ENCODE measurements at places on chromosomes 4 and X.

DNA sequence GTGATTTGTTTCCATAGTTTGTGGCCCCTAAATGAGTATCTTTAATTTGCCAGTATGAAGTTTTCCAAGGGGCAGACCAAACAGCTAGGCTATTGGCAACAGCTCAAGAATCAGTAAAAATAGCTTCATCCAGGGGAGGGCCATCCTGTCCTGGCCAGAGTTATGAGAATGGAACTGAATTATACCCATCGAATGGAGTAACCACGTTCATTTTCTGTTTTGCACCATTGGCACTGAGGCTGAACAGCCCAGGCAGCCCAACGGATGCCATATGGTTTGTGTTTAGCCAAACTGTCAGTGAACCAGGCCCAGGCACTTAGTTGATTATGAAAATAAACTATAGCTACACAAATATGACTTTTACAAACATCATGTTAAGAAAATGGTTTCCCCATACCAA, 17.7 kb upstream of the ASB5 start:
- no peak for DNase-seq

GRCh38 chrX:105765691-105766090, 56.6 kb upstream of the NRK start:
- DNase-seq = no peak

DNA sequence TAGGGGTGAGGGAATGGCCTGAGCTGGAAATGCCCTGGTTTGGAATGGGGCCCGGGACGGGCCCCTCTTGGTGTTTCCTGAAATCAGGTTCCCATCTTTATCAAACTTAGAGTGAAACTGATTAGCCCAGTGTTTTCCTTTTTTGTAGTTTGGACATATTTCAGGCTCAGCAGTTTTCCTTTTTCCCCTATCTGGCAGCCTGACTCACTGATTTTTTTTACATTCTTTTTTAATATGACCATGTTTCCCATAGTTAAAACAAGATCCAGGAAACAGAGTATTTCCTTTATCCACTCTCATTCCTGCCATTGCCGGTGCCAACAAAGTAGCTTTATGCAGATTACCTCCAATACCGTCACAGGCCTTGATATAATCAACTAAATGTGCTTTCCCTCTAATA, 20.5 kb upstream of the C4orf17 start:
- DNase-seq = no peak

DNA sequence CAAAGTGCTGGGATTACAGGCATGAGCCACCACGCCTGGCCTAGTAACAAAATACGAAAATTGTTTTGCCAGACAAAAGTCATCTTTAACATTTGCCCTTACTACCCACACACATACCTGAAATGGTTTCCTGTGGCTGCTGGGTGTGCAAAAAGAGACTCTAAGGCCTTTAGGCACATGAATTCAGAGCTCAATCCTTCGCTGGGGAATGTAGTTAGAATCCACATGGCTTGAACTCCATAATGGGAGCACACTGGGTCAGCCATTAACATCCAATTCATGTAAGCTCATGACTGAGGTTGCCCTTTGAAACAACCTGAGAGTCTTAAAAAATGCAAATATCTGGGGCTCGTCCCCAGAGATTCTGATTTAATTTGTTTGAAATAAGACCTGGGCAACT, 87.8 kb downstream of the HPGD start:
- DNase-seq = no peak

DNA sequence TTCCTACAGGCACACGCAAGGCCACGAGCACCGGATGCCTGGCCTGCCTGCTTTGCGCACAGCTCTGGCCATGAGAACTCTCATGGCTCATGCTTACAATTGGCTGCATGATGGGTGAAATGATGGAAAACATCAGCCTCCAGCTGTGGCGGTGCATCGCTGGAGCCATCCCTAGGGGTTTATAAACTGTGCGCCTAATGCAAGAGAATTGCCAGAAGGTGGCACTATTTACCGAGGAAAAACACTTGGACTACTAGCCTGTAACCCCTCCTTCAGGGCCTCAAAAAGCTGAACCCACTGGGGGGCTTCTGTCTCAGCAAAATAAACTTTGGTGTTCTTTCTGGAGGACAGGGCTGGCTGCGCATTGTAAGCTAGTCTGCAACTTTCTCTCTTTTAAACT, 51.9 kb downstream of the PHKA2 start:
- DNase-seq = no peak

- peak; percentile 22 for DNase-seq
Observed at GRCh38 chrX:37825215-37825842, 22.0 kb downstream of the DYNLT3 start.

- DNase-seq = no peak
Observed at GRCh38 chrX:9835585-9836210, 49.5 kb downstream of the SHROOM2 start.

GRCh38 chr4:73713650-73714049, 26.7 kb upstream of the CXCL8 start:
- no peak for DNase-seq

- no peak for DNase-seq
Observed at GRCh38 chr4:139973015-139973414, 181.0 kb downstream of the MAML3 start.

- DNase-seq = no peak
Observed at GRCh38 chrX:88865634-88866033, 118.6 kb downstream of the CPXCR1 start.

GRCh38 chr4:111814961-111815360, 330.3 kb upstream of the FAM241A start:
- no peak for DNase-seq

DNA sequence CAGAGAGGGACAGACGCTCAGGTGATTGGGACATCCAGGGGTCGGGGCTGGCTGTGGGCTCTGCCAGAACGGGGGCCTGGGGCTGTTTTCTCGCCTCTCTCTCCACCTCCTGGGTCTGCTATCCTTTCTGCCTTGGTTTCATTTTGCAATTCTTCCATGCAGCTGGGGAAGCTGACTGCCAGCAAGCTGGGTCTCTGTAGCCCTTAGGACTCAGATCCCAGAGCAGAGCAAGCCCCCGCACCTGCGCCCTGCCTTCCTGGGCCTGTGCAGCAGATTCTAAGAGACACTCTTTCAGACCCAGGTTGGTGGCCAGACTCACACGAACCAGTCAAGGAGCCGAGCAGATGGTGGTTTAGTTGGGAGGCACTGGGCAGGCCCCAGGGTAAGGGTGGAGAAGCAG, 59.1 kb upstream of the GRPEL1 start:
- no peak for DNase-seq

- no peak for DNase-seq
Observed at GRCh38 chr4:117623326-117623725, 411.0 kb upstream of the NDST3 start.

DNA sequence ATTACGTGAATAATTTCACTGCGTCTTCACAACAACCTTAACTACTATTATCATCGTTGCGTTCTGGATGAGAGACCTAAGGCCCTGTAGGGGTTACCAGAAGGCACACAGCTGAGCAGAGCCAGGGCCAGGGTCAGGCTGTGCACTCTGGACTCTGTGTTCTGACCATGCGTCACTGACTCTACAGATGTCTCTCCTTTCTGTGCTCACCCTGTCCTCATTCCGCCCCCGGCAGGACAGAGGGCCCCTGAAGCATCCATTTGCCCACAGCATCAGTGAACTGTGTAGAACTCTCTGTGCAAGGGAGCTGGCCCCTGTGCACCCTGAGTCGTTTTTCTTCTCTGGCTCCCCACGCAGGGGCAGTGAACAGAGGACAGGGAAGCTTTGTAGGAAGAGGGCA, 21.3 kb downstream of the GPKOW start:
- no peak for DNase-seq

DNA sequence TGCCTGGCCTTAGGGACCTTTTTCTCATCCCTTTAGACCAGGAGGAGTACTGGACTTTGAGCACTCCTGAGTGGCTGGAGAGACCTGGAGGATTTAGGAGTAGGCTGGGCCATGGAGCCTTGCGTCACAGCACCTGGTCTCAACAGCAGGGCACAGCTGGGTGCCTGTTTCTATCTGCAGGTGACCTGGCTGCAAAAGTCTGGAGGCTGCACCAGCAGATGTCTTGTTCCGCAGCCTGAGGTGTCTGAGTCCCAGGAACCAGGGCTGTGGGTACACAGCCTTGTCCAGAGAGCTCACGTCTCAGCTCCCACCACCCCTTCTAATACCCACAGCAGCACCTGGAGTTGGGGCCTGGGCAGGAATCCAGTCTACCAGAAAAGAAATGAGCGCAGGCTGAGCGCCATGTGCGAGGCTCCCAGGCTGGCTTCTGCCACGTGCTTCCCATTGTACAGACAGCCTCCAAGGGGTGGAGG, 5.0 kb upstream of the NSD2 start:
- DNase-seq = no peak

DNA sequence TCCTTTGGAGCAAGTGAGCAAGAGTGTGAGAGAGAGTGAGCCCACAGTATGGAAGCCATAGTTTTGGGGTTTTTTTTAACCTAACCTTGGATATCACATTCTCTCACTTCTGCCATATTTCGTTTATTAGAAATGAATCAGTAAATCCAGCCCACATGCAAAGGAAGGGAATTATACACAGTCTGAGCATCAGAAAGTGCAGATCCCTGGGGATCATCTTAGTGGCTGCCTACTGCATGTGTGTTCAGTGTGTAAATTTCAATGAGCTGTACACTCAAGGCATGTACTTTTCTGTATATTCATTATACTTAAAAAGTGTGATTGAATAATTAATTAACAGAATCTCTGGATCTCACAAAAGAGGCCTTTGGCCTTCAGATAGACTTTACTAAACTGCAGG, 133.8 kb upstream of the PRPS2 start:
- DNase-seq = no peak

- no peak for DNase-seq
Observed at GRCh38 chrX:42615161-42615563, 162.8 kb downstream of the PPP1R2C start.

- DNase-seq = no peak
Observed at GRCh38 chr4:98181809-98182208, 38.5 kb upstream of the STPG2 start.

DNA sequence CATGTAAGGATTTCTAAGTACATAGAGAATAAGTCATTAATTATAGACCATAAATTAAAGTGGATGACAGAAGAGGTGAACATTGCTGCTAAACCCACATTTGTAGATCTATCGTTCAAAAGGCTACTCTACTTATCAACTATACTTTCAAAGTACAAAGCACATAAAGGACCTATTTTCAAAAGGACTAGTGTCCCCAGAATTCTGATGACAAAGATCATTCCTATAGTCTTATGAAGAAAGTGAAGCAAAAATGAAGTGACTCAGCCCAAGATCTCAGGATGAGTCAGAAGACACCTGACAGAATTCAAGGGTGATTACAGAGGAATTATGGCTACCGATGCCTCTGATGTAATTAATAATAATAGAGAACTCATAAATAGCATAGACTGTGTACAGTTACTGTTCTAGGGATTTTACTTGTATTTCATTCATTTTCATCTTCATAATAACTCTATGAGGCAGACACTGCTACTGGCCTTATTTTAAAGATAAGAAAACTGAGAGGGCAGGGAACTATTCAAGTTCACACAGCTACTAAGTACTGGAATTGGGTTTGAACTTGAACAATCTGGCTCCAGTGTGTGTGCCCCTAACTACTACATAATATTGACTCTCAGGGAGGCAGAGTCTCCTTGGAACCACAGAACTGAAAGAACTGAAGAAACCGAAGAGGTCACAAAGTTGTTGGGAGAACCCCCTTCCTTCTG, 17.1 kb downstream of the USP46 start:
- DNase-seq = no peak

DNA sequence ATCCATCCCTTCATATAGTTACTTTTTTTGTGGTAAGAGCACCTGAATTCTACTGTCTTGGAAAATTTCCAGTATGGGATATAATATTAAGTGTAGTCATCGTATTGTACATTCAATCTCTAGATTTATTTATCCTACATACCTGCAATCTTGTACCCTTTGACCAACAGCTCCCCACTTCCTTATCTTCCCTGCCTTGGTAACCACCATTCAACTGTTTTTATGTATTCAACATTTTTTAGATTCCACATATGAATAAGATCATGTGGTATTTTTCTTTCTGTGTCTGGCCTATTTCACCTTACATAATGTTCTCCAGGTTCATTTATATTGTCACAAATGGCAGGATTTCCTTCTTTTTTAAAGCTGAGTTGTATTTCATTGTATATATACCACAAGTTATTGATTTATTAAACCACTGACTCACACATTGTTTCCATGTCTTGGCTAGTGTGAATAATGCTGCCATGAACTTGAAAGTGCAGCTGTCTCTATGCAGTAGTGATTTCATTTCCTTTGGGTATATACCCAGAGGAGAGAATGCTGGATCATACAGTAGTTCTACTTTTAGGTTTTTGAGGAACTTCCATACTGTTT, 572.5 kb downstream of the MAGEB5 start:
- DNase-seq = no peak

GRCh38 chr4:153465615-153466080, 512 bp upstream of the TMEM131L start:
- peak; percentile 43 for DNase-seq

DNA sequence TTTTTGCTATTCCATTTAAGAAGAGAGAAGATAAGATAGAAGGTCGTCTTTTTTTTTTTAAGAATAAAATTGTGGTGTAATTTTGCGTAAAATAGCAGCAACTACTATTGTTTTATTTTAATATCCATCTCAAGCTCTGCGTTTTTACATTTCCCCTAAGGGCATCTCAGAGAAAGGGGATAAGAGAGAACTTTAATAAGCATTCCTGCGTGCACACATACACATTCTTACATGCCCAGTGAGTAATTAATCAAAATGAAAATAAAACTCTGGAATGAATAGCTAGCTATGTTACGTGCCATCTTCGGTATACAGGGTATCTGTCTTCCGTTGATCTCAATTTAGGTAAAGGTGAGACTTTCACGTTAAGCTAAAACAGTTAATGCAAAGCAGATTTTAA, 200.3 kb upstream of the TENM3 start:
- no peak for DNase-seq

DNA sequence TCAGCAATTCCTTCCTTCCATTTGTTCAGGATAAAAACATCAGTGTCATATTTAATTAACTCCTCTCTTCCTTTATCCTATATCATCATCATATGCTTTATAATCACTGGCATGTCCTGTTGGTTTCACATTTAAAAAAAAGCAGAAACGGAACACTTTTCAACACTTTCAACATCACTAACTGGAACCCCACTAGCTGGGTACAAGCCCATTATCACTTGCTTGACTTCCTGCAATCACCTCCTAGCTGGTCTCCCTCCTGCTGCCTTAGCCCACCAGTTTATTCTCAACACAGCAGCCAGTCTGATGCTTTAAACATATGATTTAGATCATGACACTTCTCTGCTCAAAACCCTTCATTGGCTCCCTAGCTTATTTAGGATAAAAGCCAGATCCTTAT, 116.4 kb upstream of the LSM6 start:
- DNase-seq = no peak

GRCh38 chr4:78684325-78685079, 91.6 kb upstream of the BMP2K start:
- no peak for DNase-seq

DNA sequence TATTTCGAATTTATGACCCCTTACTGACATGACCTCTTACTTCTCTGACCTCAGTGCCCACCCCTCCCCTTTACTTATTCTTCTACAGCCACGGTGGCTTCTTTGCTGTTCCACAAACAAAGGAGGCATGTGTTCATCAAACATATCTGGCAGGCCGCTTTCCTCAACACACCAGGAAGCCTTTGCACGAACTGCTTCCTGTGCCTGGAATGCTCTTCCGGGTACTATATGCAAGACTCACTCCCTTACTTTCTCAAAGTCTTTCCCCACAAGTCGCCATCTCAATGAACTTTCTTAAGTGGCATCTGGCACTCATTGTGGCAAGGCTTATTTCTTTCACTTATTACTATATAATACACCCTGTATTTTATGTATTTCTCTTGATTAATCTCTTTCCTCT, 351.5 kb upstream of the DDX53 start:
- DNase-seq = no peak
